Jurkat, Clone E6-1 (cell line): ENCODE measurements at places on chromosomes 7 and 10.

GRCh38 chr10:114576716-114577115 is 81.4 kb downstream of the ABLIM1 start:
- no peak for DNase-seq

DNA sequence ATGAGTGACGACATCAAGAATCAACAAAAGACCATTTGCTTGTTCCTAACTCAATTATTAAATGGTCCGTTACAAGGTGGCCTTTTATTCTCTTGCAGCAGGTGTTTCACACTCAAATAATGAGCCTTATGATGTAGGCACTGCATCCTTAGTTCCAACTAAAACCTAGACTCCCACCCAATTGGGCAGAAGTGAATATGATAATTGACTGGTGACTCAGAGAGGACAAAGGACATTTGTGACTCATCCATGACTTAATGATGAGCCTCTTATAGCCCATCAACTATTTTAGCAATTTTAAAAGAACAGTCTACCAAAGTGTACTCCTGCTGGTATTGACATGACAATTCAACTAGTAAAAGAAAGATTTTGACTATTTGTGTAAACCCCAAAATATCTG is 1027.8 kb upstream of the PHF14 start:
- no peak for DNase-seq

DNA sequence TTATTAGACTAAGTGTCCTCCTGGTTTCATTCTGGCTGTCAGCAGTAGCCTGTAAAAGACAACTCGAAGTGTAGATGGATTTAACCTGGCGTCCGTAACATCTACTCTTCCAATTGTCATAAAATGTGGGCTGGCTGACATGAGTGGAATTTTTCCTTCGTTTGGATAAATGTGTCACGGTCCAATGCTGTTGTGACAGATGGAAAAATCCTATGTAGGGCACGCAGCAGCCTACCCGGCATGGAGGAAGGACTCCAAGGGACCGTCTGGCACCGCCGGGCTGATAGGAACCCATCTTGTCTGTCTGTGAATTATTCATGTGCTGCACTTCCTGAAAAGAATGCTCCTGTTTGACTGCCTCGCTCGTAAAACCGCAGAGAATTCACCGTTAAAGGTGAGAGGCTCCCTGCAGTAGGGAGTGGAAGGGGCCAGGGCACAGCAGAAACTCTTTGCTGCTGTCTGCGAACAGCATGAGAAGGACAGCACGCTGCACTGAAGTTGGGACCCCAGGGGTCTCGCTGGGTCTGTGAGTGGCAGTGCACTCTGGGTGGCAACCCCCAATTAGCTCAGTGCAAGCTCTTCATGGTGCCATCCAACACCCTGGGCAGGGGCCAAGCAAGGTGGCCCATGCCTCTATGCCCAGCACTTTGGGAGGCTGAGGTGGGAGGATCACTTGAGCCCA is 1.6 kb upstream of the ORAI2 start:
- DNase-seq = peak; percentile 90

DNA sequence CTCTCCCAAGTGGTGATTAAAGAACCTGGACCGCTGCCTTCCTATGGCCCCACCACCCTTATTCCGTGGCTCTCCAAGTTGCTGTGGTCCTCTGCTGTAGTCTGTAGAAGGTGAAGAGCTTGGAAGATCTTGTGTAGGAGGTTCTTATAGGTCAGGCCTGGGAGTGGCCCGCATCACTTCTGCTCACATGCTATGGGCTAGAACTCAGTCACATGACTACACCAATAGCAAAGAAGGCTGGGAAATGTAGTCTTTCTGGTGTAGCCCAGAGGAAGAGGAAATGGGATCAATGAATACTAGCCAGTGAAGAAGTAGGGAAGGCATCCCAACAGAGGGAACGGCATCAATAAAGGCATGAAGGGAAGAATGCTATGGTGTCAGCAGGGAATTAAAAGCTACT is 41.3 kb upstream of the AOAH start:
- DNase-seq = no peak

DNA sequence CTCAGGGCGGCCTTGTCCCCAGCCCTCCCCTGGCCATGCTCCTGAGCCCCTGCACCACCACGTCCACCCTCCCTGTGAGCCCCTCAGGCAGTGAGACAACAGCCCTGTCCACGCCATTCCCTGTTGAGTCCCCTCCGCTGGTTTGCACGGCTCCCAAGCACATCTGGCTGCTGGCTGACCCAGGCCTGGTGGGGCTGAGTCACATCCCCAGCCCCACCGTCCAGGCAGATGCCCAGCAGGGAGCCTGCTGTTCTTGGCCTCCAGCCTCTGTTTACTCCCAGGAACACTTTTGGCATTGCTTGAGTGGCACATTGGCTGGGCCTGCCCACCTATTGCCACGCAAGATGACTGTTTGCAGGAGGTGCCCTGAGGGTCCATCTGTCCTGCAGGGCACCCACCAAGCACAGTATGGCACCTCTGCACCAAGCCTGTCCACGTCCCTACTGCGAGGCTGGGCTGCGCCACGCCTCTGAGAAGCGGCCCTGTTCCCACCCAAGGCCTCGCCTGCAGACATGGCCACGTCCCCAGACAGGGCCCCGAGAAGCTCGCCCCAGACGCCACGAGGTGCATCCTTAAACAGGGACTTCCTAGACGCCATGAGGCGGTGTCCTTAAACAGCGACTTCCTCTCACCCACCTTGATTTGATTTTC is 48.4 kb upstream of the INPP5A start:
- no peak for DNase-seq

DNA sequence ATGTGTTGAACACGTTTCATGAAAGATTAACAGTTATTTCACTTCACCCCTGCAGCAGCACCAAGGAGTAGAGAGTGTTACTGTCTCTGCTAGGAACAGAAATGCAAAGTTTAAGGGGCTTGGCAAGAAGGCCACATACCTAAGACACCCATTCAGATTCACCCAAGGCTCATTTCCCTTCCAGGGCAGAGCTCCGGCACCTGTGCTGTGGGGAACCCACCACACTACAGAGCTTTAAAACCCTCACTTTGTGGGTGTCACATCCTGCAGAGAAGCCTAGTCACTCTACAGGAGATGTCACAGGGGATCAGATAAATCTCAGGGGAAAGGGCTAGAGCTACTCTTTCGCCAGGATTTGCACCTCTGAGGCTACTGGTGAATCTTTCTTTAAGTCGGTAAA is 176.1 kb upstream of the KLF6 start:
- peak; percentile 63 for DNase-seq

DNA sequence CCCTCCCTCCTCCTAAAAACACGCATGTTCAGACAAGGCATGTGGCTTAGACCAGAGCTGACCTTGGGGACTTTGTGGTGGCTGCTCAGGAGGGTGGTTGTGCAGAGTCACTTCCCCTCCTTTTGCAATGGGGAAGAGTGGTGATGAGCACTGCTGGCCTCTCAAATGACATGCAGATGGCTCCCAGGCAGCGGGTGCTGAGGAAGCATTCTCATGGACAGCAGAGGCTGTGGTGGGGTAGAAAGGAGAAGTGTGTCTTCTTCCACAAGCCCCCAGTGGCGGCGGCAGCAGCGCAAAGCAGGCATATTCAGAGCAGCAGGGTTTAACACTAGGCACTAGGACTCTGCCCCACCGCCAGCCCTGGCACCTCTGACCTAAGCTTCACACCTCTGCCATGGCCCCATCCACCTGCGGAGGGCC is 105.9 kb upstream of the ANLN start:
- no peak for DNase-seq

DNA sequence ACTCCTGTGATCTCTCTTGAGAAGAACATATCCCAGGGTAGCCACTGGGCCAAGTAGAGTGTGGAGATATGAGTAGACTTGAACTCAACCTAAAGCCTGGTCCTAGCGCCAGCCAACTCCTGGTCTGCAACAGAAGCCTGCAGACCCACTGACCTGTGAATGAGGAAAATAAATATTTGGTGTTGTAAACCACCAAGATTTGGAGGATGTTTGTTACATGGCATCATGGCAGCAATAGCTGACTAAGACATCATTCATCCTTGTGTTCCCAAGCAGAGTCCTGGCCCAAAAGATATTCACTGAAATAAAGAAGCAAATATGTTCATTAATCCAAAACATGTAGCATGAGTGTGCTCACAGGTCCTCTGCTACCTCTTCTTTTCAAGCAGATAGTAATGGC is 26.0 kb upstream of the CHST3 start:
- DNase-seq = no peak

- DNase-seq = no peak
These were observed 105.6 kb upstream of the GPR26 start for GRCh38 chr10:123560301-123561140.

DNA sequence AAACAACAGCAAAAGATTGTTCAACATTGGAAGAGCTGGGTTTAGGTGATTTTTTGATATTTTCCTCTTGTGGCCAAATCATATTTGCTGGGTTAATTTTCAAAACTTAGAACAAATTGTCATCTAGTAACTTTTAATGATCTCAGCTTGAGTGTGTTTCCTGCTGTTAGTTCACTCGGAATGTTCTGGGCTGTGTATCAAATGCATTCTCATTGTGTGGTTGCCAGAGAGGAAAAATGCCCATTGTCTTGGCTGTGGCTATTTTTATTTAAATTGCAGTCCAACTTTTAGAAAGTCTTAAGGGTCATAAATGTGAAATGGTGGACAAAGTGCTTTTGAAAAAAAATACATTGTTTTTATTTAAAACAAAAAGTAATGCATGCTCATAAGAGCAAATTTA is 542.0 kb downstream of the TNS3 start:
- DNase-seq = no peak

DNA sequence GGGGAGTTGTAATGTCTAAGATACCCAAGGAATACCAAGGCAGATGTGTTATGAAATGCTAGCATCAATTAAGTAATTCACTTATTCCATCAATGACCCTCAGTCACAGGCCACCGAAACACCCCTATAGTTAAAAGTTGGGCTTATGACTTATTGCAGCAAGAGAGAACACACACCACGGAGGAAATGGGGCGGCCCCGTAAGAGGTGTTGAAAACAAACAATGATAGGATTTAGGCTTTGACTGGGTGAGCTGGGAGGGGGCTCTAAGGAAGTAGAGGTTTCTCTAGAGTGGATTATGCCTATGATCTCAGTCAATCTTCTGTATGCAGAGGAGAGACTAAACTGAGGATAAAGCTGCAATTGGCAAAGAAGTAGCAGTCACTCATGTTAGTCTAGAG is 45.4 kb upstream of the PRKCQ start:
- DNase-seq = no peak

GRCh38 chr10:119350502-119351097 is 143.2 kb downstream of the GRK5 start:
- DNase-seq = no peak
